Muscle of back (tissue), 13 donors: ENCODE measurements at places on chromosomes 16 and 17.
A peak's percentile ranks its signal among the peaks of the same experiment; 100 is the strongest.

DNA sequence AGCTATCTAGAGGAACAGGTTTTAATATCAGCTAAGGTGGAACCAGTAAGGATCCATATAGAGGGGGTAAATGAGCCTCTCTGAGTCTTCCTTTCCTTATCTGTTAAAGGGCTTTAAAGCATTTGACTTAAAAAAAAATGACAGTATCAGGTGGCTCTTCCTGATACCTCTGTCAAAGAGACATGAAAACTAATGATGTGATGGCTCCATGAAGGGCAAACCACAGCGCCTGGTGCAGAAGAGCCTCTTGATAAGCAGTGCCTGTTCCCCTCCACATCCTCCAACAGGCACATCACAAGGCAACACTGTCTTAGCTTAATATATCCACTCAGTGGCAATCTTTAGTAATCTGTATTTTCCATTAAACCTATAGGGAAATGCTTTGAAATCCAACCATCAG lies 68.9 kb downstream of the USP31 start:
- DNase-seq: no peak

- DNase-seq: no peak
Measured at GRCh38 chr17:11002417-11002816, 164.5 kb upstream of the PIRT start.

GRCh38 chr16:68645494-68646388 lies 631 bp downstream of the CDH3 start:
- no peak for DNase-seq

GRCh38 chr17:61205931-61206330 lies 193.7 kb upstream of the TBX2 start:
- no peak for DNase-seq

DNA sequence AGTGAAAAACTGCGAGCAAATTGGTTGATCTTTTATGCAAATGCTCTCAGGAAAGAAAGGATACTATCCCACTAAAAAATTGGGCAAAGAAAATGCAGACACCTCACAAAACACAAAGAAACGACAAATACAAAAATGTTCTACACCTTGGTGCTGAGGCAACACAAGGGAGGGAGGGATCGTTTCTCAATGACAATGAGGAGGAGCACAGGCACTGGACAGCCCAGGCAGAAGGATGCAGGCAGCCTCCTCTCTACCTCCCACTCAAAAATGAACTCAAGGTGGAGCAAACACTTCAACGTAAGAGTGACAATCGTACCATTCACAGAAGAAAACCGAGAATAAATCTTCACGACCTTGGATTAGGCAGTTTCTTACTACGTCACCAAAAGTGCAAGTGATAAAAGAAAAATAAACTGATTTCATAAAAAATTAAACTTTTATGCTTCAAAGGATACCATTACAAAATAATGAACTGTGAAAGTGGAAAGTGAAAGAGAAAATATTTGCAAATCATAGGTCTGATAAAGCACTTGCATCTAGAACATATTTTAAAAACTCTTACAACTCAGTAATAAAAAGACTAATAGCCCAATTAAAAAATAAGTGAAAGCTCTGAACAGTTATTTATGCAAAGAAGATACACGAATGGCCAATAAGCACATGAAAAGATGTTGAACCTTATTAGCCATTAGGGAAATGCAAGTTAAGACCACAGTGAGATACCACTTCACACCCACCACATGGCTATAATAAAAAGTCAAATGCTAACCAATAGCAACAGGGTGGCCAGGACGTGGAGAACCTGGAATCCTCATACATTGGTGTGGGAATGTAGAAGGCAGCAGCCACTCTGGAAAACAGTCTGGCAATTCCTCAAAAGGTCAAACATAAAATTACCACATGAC lies 80.8 kb upstream of the TRAP1 start:
- no peak for DNase-seq

DNA sequence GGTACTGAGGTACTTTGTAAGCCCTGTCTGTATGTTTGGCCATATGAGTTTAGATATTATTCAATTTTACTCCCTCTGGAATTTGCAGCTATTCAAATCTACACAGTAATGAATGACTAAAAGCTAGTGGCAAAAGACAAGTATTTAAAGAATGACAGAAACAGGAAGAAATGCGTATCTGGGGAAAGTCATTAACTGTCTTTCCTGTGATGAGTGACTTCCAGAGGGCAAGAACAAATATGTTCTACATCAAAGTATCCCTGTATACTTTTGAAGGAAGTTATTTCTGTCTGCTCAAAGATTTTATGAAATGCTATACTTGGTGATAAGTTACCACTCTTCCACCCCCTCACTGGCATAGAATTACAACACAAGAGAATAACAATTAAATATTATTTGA lies 489.3 kb upstream of the SOX9 start:
- no peak for DNase-seq

DNA sequence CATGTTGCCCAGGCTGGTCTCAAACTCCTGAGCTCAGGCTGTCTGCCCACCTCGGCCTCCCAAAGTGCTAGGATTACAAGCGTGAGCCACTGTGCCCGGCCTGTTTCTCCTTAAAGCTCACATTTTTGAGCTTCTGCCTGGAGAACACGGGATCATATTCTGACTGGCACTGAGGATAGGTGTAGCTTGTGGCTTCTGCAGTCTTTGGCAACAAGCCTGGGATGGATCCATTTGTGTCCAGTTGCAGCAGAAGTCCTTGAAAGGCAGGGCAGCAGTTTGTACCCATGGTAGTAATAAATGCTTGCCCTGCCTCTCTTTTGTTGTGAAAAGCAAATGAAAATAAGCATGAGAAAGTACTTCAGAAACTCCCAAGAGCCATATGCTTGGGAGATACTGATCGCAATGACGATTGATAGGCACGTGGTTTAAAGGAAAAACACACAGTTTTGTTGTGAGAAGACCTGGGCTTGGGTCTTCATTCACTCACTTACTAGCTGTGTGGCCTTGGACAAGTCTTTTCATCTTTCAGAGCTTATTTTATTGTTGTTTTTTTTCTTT lies 3.1 kb upstream of the CORO7 start:
- no peak for DNase-seq

DNA sequence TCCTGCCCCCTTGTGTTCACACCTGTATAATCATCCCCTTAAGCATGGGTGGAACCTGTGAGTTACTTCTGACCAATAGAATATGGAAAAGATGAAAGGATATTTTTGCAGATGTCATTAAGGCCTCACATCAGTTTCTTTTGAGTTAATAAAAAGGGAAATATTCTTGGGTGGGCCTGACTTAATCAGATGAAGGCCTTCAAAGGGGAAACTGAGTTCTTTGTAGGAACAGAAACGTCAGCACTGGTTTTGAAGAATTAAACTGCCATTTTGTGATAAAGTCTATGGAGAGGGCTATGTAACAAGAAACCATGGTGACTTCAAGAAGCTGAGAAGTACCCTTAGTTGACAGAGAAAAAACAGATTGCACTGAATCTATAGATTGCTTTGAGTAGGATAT lies 168.7 kb upstream of the CNTNAP4 start:
- DNase-seq: no peak

GRCh38 chr17:31390748-31391495 lies 553 bp upstream of the RAB11FIP4 start:
- peak; percentile 34 for DNase-seq

DNA sequence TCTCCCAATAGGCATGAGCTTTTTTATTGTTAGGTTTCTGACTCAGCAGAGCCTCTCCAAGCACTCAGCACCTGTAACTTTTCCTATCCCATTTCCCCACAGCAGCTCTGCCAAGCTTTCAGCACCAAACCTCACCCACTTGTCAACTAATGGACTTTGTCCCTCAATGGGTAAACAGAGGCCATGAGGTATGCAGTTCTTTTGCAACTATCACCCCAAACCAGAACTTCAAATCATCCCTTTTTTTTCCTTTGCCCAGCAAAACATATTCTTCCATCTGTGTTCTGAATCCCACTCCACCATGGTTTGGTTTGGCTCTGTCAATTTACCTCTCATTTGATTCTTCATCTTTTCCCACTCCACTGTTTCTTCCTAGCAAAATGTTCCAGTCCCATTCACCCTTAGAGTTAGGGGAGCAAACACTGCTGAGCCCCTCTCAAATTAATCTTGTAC lies 58.1 kb downstream of the TOX3 start:
- DNase-seq: no peak

DNA sequence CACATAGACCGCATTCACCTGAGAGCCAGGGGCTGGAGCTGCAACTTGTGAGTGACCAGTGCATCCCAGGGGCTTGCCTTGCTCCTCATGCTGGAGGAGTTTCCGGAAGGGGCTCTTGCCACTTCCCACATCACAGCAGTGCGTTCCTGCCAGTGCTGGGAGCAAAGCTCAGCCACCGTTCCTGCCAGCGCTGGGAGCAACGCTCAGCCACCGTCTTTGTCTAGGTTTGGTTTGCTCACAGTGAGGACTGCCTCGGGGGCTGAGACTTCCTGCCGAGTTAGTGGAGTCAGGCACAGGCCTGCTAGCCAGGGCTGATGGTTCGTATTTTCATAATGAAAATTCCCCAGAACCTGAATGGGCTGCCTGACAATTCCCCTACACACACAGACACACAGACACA lies 5.4 kb upstream of the CHRNE start:
- peak; percentile 75 for DNase-seq

GRCh38 chr17:64138441-64138840 lies 8.5 kb upstream of the ERN1 start:
- DNase-seq: no peak
